ENCODE measurements at places on chromosomes 4 and X.

DNA sequence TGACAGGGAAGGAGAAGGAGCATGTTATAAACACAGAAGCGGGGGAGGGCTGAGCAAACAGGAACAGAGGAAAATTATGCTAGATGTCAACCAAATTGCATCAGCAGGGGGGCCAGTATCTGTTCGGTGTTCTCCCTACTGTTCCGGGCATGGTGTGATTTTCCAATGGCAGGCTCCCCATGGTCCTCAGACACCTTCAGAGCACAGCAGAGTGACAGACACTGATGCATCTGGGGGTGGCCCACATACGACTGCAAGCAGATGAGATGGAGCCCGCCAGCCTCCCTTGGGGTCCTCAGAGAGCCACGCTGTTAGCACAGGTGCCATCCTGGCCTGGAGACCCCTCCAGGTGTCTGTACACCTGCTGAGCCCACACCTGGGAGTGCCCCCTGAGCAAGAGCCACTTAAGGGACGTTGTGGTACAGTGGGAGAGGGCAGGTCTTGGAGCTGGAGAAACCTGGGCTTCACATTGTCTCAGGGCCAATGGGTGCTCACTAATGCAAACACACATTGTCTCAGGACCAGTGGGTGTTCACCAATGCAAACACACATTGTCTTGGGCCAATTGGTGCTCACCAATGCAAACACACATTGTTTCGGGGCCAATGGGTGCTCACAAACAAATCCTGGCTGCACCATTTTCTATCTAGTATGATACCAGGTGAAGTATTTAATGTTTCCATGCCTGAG is 95.4 kb downstream of the SLC2A9 start:
- no peak for DNase-seq

GRCh38 chrX:65873385-65873784 is 166.5 kb downstream of the VSIG4 start:
- DNase-seq: no peak

GRCh38 chrX:7946960-7947359 is 19.7 kb upstream of the PNPLA4 start:
- DNase-seq: no peak

DNA sequence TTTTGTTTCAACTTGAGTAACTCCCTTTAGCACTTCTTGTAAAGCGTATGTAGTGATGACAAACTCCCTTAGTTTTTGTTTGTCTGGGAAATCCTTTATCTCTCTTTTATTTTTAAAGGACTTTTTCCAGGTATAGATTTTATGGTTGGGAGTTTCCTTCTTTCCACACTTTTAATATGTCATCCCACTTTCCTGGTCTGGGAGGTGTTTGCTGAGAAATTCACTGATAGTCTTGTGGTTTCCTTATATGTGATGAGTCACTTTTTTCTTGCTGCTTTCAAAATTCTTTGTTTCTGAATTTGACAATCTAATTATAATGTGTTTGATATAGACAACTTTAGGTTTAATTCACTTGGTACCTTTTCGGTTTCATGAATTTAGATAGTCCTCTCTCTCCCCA is 353.9 kb downstream of the GPAT3 start:
- no peak for DNase-seq

DNA sequence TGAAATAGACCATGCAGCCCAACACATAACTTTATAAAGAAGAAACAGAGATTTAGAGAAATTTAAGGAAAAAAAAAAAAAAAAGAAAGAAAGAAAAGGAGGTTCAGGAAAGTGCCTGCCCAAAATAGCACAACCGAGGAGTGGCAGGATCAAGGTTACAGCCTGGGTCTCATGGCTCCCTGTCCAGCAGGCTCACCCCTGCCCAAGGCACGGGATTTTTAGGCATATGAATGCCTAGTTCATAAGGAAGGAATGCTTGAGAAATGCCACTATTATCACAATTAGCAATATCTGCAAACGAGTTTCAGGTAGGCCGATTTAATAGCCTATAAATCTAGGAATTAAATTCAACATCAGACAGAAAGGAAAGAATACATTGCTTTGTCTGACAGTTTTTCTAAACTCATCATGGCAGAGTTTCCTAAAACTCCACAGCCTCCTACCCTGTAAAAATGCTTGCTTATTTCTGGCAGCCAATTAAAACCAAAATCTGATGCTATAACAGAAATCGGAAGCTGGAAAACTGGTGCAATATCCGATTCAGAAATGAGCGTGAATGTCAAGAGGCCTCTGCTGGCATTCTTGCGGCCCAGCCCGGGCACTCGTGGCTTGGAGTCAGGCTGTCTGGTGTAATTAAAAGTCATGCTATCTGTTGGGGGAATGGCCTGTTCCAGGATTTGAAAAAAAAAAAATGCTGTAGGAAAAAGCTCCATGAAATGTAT is 63.5 kb downstream of the GEMIN8 start:
- DNase-seq: no peak

- peak; percentile 1 for DNase-seq
These were observed 55.0 kb downstream of the FAM53A start for GRCh38 chr4:1628892-1629698.

DNA sequence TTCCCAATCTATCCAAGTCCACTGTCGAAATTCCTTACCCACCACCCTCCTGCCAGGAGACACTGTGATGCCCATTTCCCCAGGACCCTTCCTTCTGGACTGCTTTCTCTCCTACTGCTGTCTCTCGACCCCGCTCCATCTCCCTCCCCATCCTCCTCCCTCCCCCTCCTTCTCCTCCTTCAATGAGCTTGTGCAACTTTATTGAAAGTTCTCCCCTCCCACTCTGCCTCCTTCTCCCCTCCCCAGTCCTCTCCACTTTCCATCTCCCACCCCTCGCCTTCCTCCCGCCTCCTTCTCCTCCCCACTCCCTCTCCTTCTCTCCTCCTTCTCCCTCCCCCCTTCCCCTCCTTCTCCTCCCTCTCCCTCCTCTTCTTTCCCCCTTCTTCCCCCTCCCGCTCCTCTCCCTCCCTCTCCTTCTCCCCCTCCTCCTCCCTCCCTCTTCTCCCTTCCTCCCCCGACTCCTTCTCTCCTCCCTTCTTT is 116.6 kb upstream of the FAT1 start:
- no peak for DNase-seq

GRCh38 chrX:110675886-110676285 is 119.7 kb downstream of the CHRDL1 start:
- no peak for DNase-seq

DNA sequence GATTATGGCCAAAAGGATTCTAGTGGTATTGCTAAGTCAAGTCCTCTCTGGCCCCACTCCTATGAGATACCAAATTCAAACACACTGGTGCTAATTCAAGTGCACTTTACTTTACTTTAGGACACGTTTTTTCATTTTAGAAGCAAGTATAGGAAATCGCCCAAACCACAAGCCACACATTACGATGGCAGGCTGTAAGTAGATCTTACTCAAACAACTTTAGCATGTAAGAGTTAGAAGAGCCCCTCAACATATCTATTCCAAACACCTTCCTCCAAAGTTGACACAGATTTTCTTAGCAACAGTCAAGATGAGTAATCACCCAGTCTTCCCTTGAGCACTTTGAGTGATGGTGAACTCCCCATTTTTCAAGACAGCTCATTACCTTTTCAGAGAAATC is 43.6 kb downstream of the DRD5 start:
- DNase-seq: no peak

DNA sequence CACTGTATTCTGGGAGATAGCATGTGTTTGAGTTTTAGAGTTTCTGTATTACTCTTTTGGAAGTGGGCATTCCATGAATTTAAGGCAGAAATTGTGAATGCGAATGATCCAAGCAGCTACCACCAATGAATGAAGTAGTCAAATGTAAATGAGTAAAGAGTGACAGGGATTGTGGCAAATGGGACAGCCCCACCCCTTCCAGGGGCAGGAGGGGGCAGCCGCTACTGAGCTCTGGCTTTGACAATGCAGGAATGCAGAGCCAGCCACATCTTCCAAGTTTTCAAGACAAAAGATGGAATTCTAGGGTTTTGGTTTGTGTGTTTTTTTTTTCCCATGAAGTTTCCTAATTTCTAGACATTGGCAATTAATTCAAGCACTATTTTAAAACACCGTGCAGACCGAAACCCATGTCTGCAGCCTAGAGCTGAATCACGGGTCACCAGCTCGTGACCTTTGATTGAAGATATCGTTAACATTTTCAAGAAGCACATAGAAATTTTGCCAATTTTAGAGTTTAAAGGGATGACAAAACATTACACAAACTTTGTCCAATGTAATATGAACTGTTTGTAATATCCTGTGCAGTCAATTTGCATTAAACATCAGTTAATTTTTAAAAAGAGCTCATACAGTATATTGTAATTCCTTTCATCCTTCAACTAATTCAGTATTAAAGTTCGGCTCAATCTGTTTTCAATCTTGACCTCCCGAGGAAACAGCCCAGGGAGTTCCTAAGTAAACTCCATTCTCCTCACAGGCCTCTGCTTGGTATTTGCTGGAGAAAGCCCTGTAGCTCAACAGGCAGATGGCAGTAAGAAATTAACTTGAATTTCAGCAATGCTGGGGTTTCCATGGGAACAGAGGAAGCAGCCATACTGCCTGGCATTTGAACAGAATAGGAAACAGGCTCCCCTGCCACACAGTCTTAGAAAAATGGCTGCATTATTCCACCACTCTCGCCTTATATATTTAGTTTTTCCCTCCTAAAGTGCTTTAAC is 83.4 kb downstream of the UCHL1 start:
- DNase-seq: peak; percentile 42

GRCh38 chr4:117134386-117134785 is 49.0 kb upstream of the TRAM1L1 start:
- peak; percentile 6 for DNase-seq

- no peak for DNase-seq
These were observed 44.8 kb downstream of the BANK1 start for GRCh38 chr4:101835121-101835904.

DNA sequence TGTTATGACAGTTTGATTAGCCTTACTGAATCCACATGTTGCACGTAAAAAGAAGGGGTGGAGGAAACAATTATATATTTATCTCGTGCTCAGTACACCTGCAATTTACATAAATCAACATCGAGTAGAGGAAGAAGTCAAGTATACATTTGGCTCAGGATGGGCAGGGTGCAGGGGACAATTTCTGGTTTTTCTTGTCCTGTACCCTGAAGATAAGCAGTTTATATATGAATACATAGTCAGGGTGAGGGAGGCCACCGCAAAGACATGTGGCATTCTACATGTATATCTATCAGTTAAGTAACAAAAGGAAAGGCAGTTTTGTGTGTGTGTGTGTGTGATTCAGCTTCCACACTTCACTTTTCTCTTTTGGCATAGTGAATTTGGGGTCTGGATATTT is 11.1 kb upstream of the EREG start:
- DNase-seq: no peak

GRCh38 chr4:176568238-176568637 is 224.5 kb downstream of the VEGFC start:
- no peak for DNase-seq

- DNase-seq: no peak
These were observed 36.0 kb downstream of the STIM2 start for GRCh38 chr4:26896636-26897035.

DNA sequence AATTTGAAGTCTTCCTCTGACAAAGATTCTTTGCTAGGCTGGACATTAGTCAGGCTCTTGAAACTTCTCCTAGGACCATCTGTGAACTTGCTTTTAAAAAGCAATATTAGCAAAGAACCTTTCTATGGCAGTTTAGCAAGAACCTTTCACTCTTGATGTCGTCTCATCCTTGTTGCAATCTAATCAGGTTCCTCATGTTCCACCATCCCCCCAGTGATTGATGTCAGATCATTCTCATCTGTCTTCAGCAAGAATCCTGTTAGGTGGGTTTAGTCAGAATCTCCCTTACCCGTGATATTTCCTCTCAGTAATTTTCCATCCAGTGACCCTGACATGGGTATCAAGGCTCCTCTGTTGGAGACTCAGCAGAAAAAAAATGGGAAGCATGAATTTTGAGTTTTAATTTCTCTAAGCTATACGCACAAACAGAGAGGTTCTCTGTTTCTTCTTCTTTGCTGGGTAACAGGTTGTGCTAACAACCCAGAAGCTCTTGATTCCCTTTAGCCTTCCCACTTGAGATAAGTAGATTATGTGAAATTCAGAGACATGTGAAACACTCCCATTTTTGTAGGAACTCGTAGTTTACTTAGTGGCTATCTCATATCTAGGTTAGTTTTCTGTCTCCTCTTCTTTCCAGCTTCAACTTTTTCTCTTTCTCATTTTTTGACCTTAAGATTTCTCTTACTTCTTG is 507.4 kb downstream of the C4orf33 start:
- DNase-seq: no peak

- no peak for DNase-seq
These were observed 55.7 kb downstream of the TIGD2 start for GRCh38 chr4:89166971-89167475.

- no peak for DNase-seq
These were observed 121.2 kb upstream of the GRPR start for GRCh38 chrX:16002185-16002584.

- DNase-seq: no peak
These were observed 22.7 kb downstream of the ADD1 start for GRCh38 chr4:2866160-2866861.

DNA sequence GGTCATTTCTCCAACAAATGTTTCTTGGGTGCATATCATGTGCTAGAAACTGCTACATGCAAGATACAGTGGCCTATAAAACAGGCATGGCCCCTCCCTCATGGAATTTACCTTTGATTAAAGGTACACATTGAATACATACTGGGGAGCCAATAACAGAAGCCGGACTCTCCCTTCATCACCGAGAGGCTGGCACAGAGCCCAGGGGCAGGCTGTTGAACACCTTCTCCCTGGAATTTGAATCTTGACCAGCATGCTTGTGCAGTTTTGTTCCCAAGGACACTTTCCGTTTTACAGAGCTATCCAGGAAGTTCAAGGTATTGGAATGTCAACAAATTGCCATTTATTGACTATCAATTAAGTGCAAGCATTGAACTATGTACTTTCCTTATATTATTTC is 33.2 kb downstream of the PPARGC1A start:
- DNase-seq: no peak

Data from nucleus accumbens (tissue), 56 donors.